Activated T-helper 1 cell treated with anti-CD3 and anti-CD28 coated beads, Interleukin-2, amount 50 U/mL, for 16 hours (primary cell): ENCODE measurements at places on chromosomes 6 and 20.

DNA sequence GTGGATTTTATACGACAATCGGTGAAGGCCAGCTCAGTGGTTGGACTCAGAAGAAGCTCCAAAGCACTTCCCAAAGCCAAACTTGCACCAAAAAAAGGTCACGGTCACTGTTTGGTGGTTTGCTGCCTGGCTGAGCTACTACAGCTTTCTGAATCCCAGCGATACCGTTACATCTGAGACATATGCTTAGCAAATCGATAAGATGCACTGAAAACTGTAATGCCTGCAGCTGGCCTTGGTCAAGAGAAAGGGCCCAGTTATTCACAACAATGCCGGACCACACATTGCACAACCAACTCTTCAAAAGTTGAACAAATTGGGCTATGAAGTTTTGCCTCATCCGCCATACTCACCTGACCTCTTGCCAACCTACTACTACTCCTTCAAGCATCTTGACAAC, 70.2 kb downstream of the FILIP1 start:
- DNase-seq, result no peak

DNA sequence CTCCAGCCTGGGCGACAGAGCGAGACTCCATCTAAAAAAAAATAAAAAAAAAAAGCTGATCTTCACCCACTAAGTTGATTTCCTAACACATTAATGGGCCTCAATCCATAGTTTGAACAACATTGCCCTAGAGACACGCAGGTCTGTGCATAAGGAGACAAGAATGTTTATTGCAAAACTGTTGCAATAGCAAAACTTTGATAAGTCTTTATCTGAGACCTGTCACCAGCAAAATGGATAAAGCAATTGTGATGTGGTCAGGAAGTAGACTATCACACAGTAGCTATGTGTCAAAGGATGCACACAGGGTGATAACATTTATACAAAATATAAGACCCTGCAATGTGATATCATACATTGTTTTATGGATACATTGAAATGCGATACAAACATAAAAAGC, 4.2 kb upstream of the ITPR3 start:
- DNase-seq, result no peak

- no peak for DNase-seq
Observed at GRCh38 chr20:24673678-24674570, 204.5 kb downstream of the SYNDIG1 start.

DNA sequence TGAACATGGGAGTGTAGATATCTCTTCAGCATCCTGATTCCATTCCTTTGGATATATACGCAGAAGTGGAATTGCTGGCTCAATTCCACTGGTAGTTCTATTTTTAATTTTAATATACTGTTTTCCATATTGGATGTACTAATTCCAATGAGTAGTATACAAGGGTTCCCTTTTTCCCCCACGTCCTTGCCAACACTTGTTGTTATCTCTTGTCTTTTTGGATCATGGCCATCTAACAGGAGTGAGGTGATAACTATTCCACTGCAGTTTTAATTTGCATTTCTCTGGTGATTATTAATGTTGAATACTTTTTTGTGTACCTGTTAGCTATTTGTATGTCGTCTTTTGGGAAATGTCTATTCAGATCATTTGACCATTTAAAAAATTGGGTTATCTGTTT, 91.5 kb downstream of the ZFAND3 start:
- DNase-seq, result no peak

DNA sequence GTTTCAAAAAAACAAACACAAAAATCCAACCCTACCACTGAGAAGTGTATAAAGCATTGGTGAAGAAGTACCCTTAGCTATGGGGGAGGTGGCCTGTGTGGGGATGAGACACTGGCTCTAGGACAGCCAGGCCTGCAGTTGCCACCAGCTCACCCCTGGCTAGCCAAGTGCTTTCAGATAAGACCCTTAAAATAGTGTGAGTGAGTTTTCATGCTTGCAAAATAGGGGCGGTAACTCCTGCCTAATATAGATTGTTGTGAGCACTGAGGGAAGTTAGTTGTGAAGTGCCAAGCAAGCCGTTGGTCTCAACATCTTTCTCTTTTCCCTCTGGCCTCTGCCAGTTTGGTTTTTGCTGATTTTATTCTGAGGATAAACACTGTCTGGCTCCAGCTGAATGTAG, 11.3 kb downstream of the PPP1R3G start:
- no peak for DNase-seq

- DNase-seq, result no peak
Observed at GRCh38 chr6:41475737-41476357, 70.3 kb upstream of the FOXP4 start.

DNA sequence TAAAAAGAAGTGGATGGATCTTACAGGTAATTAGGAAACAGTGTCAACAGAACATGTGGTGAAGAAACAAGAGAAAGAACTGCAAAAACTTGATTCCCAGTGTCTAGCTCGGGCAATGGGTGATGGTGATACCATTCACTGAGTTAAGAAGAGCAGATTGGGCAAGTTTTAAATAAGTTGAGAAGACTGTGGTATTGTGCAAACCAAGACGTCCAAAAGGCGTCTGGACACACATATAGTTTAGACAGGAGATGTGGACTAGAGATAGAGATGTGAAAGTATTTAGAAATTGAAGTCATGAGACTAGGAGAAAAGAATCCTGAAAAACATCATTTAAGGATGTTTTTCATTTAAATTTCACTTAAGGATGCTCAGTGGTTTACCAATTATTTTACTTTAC, 53.9 kb downstream of the CDK19 start:
- DNase-seq, result no peak

GRCh38 chr6:108434222-108434621, 126.5 kb upstream of the FOXO3 start:
- no peak for DNase-seq

DNA sequence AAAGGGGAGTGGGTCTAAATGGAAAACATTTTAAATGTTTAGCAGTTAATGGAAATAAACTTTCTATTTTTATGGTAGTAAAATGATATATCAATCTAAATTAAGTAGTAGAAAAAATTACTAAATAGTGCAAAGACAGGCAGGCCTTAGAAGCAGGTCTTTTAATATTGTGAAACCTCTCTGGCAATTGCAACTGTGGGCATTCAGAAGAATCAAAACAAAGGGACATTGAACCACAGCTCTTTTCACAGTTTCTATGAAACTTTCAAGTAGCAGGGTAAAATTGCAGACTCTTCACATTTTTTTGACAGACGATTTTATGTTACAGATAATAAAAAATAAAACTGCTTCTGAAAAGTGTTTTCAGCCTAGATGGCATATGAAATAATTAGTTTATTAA, 533.7 kb downstream of the BCKDHB start:
- no peak for DNase-seq

- DNase-seq, result no peak
Observed at GRCh38 chr6:165985806-165986299, 181.8 kb downstream of the TBXT start.
